ENCODE measurements at places on chromosomes 3 and 15. TPM values are rescaled to one million over a fixed set of nuclear protein-coding genes. Genes with fewer than 3 reads are reported as not detected.

DNA sequence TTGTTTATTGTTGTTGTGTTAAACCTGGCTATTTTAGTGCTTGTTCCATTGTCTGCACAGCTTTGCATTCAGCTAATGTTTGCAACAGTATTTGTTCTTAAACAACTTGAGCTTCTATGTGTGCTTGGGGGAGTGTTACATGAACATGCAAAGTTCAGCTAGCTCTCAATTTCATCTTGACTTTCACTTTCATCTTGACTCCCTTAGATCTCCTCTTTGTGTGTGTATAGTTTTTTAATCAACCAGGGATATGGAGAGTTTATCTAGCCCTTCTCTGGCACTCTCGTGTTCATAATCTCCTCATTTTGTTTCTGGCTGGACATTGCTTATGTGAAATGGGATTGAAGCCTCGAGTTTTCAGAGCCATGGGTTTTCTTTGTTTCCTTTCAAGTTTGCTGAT is 212.4 kb upstream of the ZBTB20 start:
- no peak overlapping the region for H3K4me3 ChIP-seq
- H3K4me1 ChIP-seq: peaks cover 6% of the 10 kb centered on the region
- H3K27ac ChIP-seq: no peak overlapping the region
- no peak for DNase-seq
- no peaks in the 10 kb centered on the region for H3K36me3 ChIP-seq

- peaks cover 80% of the 10 kb centered on the region for H3K36me3 ChIP-seq
- peaks cover 35% of the 10 kb centered on the region for H3K4me1 ChIP-seq
- DNase-seq: no peak
- H3K27ac ChIP-seq: peak overlapping the region; percentile 27
- no peak overlapping the region for H3K4me3 ChIP-seq
Measured at GRCh38 chr15:63250312-63250965, 27.0 kb upstream of the APH1B start.

- no peak for DNase-seq
- H3K36me3 ChIP-seq: no peaks in the 10 kb centered on the region
- H3K4me3 ChIP-seq: no peak overlapping the region
- peaks cover 2% of the 10 kb centered on the region for H3K27me3 ChIP-seq
Measured at GRCh38 chr15:63354821-63355650, 26.6 kb downstream of the CA12 start.

DNA sequence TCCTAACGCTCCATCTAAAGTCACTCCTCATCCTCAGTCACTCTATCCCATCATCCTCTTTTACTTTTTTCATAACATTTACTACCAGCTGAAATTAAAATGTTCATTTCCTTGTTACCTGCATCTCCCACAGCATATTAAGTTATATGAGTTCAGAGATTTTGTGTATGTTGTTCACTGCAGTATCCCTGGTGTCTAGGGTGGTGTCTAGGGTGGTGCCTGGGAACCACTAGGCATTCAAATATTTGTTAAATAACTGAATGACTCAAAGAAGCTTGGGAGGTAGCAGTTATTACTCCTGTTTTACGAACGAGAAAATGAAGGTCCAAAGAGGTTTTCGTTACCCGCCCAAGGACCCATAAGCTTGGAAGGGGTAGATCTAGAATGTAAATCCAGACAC is 1.9 kb upstream of the C3orf49 start:
- no peaks in the 10 kb centered on the region for H3K36me3 ChIP-seq
- H3K4me1 ChIP-seq: no peaks in the 10 kb centered on the region
- H3K27me3 ChIP-seq: no peaks in the 10 kb centered on the region
- no peak overlapping the region for H3K4me3 ChIP-seq
- H3K27ac ChIP-seq: no peak overlapping the region

The ASB14 gene
- not detected for total RNA-seq

DNA sequence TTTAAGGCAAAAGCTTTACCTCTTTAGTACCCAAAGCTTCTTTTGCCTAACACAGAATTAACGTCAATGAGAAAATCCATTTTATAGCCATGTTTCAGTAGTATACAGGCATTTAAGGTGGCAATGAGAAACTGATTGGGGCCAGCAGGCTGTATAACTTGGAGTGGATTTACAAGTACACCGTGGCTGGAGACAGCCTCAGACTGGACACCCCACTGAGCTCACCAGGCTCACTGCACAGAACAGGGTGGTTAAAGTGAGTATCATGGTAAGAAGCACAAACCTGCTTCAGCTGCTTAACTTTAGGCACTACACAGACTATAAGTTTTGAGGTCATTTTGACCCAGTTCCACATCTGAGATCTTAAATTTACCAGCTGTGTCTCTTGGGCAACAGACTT is 8.9 kb downstream of the CPOX start:
- no peak overlapping the region for H3K27ac ChIP-seq
- no peak overlapping the region for H3K4me3 ChIP-seq
- DNase-seq: no peak
- no peaks in the 10 kb centered on the region for H3K27me3 ChIP-seq
- peaks cover 70% of the 10 kb centered on the region for H3K36me3 ChIP-seq

GRCh38 chr3:156382458-156383346 is 172.2 kb downstream of the SSR3 start:
- H3K4me1 ChIP-seq: no peaks in the 10 kb centered on the region
- H3K4me3 ChIP-seq: no peak overlapping the region
- DNase-seq: peak; percentile 34
- H3K27ac ChIP-seq: no peak overlapping the region

The CEP152 gene
- 39.2 TPM for total RNA-seq

DNA sequence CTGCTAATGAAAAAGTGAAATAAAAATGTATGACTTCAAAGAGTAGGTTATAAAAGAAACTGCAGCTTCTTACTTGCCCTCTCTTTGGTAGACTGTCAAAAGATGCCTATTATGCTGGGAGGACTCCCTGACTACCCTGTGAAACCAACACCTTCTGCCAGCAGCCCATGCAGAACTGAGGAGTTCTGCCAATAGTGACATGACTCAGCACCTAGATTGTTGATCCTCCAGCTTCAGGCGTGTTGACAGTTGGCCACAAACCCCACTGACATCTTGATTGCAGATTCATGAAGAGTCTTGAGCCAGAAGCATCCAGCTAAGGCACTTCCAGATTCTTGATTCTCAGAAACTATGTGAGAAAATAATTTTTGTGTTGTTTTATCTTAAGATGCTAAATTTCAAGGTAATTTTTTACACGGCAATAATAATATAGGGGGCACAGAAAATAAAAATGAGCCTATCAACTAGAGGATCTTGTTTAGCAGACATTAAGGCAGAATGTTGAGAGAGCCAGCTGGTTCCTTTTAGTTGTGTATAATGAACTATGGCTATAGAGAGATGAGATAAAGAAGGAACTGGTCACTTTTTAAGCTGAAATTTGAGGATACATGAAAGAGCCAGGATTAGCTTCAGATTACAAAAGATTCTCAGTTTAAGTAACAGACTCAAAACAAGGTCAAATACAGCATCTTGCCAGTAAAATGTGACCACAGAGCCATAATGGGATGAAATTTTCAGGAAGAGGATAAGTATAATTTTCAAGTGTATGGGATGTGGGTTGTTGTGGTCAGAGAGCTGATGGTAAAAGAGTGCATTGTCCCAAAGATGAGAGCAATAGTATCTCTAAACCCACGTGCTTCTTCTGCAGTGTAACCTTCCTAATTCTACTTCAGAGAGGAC is 588.7 kb upstream of the CBLB start:
- peak overlapping the region; percentile 6 for H3K27ac ChIP-seq
- H3K4me1 ChIP-seq: peaks cover 11% of the 10 kb centered on the region
- H3K4me3 ChIP-seq: no peak overlapping the region
- peak; percentile 48 for DNase-seq
- H3K36me3 ChIP-seq: no peaks in the 10 kb centered on the region

DNA sequence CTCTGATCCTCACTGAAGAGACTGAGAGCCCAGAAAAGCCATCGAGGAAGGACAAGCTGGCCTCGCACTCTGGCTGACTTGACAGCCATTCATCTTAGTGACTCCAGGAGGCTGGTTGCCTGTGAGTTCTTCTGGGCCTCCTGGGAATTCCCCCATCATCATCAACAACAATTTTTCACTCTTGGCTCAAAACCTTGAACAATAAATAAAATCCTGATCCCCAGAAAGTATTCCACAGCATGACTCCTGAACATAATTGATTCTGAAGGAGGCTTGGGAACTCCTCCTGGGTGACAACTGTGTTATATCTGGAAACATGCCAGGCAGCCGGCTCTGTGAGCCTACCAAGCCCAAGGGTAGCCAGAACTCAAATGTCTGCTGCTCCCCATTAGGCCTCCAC is 188.6 kb downstream of the SHQ1 start:
- peaks cover 16% of the 10 kb centered on the region for H3K27me3 ChIP-seq
- H3K4me3 ChIP-seq: no peak overlapping the region
- H3K4me1 ChIP-seq: peaks cover 15% of the 10 kb centered on the region

DNA sequence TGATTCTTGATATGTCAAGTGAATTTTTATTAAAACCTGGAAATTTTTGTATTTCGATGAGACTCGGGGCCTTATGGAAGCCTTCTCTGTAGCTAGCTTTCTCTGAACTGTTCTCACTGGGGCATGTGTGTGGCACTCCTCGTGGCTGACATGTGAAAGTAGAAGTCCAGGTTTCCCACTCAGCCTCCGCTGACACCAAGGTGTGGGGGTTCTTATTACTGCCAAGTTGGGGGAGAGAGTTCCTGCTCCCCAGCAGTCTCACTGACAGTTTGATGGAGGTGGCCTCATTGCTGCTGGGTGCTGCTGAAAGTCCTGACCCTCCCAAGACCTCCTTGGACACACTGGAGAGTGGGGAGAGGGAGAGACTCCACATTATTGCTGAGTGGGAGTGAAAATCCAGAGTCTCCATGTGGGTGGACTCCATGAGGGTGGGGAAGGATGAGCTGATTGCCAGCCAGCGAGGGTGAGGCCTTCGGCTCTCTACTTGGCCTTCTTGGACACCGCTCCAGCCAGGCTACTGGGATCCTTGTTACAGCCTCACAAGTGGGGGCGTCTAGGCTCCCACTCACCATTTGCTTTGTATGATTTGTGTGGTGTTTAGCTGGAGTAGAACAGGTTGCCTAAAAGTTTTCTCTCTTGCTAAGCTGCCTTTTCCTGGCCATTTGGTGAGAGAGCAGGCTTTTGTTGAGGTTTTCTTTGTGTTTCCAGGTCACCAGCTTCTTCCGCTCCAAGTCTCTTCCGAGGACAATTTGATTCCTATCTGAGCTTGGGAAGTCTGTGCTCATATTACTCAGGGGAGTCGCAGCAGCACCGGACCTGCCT is 64.1 kb downstream of the LSM3 start:
- H3K27me3 ChIP-seq: peaks cover 1% of the 10 kb centered on the region
- H3K4me1 ChIP-seq: no peaks in the 10 kb centered on the region
- H3K4me3 ChIP-seq: no peak overlapping the region
- no peak for DNase-seq
- H3K36me3 ChIP-seq: no peaks in the 10 kb centered on the region
- H3K27ac ChIP-seq: no peak overlapping the region

DNA sequence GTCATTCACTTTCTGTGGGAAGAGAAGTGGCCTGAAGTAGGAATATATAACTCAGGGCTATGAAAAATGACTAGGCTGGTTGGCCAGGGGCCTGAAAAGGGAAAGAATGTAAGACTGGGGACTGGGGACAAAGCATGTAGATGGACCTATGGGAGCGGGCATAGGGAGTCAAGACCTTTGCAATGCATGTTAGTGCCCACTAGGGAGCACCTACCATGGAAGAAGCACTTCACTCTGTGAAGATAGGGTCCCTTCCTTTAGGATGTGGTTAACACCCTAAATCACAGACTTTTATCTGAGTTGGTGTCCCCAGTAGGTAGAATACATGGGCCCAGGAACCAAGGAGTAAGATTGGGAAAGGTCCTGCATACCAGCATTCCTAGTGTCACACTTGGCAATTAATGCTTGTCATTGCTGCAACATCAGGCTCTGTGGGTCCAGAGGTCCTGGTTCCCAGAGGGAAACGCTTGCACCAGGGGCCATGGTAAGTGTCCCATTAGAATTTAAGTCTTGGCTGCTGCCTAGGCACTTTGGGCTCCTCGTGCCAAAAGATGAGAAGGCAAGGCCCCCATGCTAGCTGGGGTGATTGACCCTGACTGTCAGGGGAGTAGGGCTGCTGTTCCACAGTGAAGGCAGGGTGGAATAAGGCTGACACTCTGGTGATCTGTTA is 79.6 kb downstream of the CRYGS start:
- no peak overlapping the region for H3K27ac ChIP-seq
- H3K4me3 ChIP-seq: no peak overlapping the region
- no peaks in the 10 kb centered on the region for H3K27me3 ChIP-seq
- no peak for DNase-seq
- H3K36me3 ChIP-seq: no peaks in the 10 kb centered on the region
- H3K4me1 ChIP-seq: peaks cover 5% of the 10 kb centered on the region

The EIF1B gene
- total RNA-seq: 42.3 TPM

DNA sequence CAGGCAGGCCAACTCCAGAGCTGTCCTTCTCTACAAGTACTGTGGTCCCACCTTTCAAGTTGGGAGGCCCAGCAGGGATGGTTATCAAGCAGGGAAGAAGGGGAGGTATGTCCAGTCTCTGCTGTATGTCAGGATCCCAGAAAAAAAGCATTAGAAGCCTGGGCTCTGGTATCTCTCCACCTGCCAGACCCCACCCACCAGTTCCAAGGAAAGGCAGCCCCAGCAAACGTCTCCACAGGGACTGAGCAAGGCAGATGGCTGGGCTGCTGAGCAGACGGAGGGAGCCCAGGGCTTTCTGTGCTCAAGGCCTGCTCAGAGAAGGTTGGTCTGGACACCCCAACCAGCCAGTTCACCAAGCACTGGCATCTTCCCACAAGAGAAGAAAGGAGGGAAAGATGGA is 287.8 kb downstream of the XXYLT1 start:
- peaks cover 13% of the 10 kb centered on the region for H3K27me3 ChIP-seq
- no peak for DNase-seq
- no peaks in the 10 kb centered on the region for H3K4me1 ChIP-seq
- H3K36me3 ChIP-seq: no peaks in the 10 kb centered on the region

- peaks cover 13% of the 10 kb centered on the region for H3K36me3 ChIP-seq
- H3K27ac ChIP-seq: no peak overlapping the region
- peaks cover 14% of the 10 kb centered on the region for H3K4me1 ChIP-seq
- DNase-seq: no peak
Measured at GRCh38 chr3:51568036-51568435, 29.5 kb downstream of the RAD54L2 start.

The GXYLT2 gene
- total RNA-seq: 0.11 TPM

- H3K4me3 ChIP-seq: no peak overlapping the region
- H3K27ac ChIP-seq: no peak overlapping the region
- no peak for DNase-seq
- H3K36me3 ChIP-seq: peaks cover 17% of the 10 kb centered on the region
- no peaks in the 10 kb centered on the region for H3K4me1 ChIP-seq
Measured at GRCh38 chr3:52399593-52399992, 45.3 kb downstream of the SEMA3G start.

GRCh38 chr15:95127356-95127755 is 896.0 kb downstream of the MCTP2 start:
- H3K36me3 ChIP-seq: no peaks in the 10 kb centered on the region
- no peaks in the 10 kb centered on the region for H3K27me3 ChIP-seq
- H3K4me3 ChIP-seq: no peak overlapping the region
- DNase-seq: no peak
- H3K27ac ChIP-seq: no peak overlapping the region
